ENCODE measurements at places on chromosomes 5 and 9.

- H3K27ac ChIP-seq, result no peak overlapping the region
- DNase-seq, result no peak
- no peaks in the 10 kb centered on the region for H3K4me1 ChIP-seq
- H3K4me3 ChIP-seq, result no peak overlapping the region
Observed at GRCh38 chr5:164679461-164679860, 1174.0 kb downstream of the MAT2B start.

DNA sequence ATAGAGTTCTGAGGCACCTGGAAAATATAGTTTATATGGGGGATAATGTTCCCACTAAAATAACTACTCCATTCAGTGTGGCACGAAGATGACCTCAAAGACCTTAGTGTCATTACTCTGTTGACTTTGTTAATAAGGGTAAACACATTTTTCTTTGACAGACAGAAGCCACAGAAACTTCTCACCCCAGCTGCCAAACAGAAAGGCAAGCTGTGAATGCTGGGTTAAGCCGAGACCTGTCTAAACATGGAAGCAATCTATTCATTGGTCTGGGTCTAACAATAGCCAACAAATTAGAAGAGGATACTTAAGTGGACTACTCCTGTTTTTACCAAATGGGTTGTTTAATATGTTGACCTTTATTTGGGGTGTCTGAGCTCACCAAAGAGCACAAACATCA, 171.4 kb downstream of the TLE1 start:
- no peak for DNase-seq
- no peaks in the 10 kb centered on the region for H3K4me1 ChIP-seq
- no peaks in the 10 kb centered on the region for H3K27me3 ChIP-seq

GRCh38 chr9:87556821-87557220, 59.2 kb downstream of the DAPK1 start:
- H3K4me3 ChIP-seq, result no peak overlapping the region
- no peaks in the 10 kb centered on the region for H3K4me1 ChIP-seq
- no peaks in the 10 kb centered on the region for H3K36me3 ChIP-seq

DNA sequence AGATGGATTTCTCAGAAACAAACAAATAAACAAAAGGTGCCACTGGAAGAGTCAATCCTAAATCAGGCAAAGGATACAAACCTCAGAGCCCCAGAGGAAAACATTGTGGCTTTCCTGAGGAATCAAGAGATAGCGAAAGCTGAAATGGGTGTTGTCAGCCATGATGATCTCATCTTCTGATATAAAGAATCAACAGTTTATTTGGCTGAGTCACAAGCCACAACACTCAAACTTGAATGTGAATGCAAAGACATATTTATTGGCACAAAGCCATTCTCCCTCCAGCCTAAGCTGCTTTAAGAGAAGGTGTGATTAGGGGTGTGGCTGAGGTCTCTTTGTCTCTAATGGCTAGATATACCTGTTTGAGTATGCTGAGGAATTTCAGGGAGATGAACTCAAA, 73.3 kb upstream of the NREP start:
- no peaks in the 10 kb centered on the region for H3K36me3 ChIP-seq
- no peaks in the 10 kb centered on the region for H3K27me3 ChIP-seq
- H3K4me1 ChIP-seq, result no peaks in the 10 kb centered on the region
- no peak for DNase-seq

- H3K27me3 ChIP-seq, result no peaks in the 10 kb centered on the region
- no peak for DNase-seq
- H3K4me3 ChIP-seq, result no peak overlapping the region
- no peaks in the 10 kb centered on the region for H3K36me3 ChIP-seq
- H3K4me1 ChIP-seq, result no peaks in the 10 kb centered on the region
Observed at GRCh38 chr5:72203251-72203845, 96.1 kb downstream of the MAP1B start.
